ENCODE measurements at places on chromosomes 7 and 10.

DNA sequence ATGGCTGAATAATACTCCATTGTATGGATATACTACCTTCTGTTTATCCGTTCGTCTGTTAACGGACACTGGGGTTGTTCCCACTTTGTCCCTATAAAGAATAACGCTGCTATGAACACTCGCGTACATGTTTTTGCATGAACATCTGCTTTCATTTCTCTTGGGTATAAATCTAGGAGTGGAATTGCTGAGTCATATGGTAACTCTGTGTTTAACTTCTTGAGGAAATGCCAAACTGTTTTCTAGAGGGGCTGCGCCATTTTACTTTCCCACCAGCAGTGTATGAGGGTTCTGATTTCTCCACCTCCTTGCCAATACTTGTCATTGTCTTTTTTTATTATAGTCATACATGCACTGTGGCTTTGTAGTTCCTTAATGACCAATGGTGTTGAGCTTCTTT lies 20.6 kb upstream of the RASSF4 start:
- DNase-seq, result no peak

DNA sequence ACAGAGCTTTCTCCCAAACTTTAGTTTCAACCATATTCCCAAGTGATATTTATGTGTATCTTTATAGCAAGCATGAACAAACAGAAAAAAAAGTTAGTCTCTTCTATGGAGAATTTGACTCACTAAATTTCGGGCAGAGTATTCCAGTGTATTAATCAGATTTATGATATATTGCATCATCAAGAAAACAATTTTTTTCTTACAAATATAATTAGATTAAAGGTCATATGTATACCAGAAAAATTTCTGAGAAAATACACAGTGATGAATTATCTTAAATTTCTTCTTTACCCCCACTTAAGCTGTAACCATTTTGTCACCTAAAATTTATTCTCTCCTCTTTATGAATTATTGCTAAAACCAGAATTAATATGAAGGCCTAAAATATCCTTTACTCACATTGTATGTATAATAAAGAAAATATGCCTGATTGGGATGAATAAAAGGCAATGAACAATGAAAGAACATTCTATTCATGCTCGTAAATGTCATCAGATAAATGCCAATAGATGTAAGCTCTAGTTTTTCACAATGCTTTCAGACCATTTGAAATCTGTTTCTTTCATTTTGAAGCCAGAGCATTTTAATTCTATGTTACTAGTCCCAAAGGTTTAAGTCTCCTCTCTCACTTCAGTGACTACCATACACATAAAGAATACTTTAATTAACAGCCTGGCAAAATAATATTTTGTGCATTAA lies 192.1 kb downstream of the HGF start:
- no peak for DNase-seq

DNA sequence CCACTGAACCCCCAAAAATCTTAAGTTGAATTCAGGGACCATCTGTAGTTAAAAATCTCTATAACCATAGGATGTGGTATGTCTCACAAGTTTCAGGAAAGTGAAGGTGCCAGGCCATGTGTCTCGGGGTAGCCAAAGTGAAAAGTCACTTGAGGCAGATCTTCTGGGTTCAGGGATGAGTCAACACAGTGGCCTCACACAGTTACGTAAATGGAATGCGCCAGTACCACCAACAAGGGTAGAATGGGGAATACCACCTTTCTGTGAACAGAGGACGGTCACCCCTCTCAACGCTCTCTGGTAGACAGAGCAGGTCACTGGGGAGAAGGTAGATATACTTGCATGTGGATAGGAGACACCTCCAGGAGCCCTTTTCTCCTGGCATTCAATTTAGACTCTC lies 71.4 kb downstream of the ELMO1 start:
- no peak for DNase-seq

DNA sequence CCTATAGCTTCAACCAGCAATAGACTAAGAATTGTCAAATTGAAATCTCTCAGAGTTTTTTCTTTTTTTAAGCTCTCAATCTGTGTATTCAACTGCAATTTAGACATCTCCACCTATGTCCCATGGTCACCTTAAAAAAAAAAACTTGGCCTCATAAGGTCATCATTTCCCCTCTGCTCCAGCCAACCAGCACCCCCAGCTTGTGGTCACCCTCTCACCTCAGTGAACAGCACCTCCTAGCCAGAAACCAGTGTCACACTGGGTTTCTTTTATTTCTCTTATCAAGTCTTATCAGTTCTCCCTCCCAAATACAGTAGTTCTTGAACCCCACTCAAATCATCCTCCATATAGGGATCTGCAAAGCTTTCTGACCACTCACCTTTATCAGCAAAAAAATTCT lies 4.0 kb downstream of the ITGB1 start:
- DNase-seq, result no peak

- no peak for DNase-seq
These were observed 53.5 kb upstream of the FRMD4A start for GRCh38 chr10:14384116-14384730.

- DNase-seq, result no peak
These were observed 44.5 kb upstream of the TRIM8 start for GRCh38 chr10:102599565-102600327.

- no peak for DNase-seq
These were observed 353.9 kb downstream of the PAXIP1 start for GRCh38 chr7:154649015-154649414.

DNA sequence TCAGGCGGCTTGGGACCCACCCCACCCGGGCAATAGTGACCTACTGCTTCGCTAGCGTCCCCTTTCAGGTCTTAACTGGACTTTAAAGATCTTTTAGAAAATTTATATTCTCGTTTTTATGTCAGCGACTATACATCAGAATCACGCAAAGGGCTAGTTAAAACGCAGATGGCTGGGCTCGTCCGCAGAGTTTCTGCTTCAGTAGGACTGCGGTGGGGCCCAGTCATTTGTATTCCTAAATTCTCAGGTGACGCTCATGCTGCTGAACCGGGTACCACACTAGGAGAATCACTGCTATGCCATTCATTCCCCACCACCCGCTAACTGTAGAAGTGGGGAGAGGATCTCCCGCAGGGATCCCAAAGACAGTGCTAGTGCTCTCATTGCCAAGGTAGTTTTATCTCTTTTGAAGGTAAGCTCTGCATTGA lies 12.0 kb upstream of the SP8 start:
- no peak for DNase-seq

DNA sequence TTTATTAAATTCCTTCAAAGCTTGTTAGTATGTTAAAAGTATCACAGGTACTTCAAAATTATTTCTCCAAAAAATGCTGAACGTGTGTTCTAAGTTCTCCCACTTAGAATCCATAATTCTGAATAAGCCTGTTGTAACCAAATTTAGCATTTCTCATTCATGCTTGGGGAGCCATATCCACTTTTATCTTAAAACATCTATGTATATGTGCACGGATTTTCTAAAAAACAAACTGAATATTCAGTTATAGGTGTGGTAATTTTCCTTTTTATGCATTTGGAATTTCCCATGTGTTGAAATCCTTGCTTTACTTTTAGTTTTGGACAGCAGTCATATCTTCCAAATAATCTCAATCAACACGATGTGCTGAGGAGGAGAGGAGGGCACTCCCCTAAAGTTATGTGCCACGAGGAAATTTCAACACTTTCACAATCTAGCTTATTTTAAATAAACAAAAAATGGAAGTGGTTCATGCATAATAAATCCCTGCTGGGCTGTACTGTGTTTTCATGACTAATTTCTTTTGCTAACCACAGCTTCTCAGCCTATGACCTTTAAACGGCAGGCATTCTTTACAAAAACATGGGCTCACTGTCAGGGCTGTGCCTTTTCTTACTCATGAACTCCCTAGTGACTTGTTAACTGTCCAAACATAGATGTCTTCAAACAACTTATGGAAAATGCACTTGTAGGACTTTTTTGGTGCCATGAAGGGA lies 380.3 kb upstream of the SEMA3C start:
- no peak for DNase-seq

- DNase-seq, result no peak
These were observed 140.3 kb upstream of the LAMB4 start for GRCh38 chr7:108270385-108271015.

DNA sequence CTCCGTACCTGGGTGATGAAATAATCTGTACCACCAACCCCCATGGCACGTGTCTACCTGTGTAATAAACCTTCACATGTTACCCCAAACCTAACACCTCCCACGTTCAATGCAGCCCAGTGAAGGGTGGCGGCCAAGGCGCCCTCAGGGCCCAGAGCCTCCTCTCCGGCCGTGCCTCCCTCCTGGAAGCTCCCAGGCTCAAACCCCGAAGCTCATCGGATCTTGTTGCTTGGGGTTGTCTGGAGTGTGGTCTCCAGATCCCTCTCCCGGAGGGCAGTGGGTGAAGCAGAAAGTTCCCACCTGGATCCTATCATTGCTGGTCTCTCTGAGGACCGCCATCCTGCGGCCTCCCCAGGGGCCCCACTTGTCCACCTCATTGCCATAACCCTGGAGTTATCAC lies 9.4 kb upstream of the KNDC1 start:
- DNase-seq, result no peak

DNA sequence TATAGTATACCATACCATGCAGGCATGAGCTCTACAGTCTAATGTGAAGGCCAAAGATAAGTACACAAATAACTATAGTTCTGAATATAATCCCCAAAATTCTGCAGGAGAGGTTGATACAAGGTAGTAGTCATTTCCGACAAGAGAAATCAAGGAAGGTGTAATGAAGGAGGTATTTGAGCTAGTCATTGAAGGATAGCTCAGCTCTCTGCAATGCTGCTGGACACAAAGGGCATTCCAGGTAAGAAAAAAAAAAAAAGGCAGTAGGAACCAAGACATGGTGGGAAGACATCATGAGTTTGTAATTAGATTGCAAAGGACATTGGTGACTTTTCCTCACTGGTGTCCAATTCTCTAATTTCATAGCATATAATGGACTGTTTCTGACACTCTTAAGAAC lies 285.3 kb downstream of the AHR start:
- DNase-seq, result no peak

- DNase-seq, result no peak
These were observed 124.3 kb upstream of the WNT16 start for GRCh38 chr7:121204537-121204936.

- DNase-seq, result no peak
These were observed 127.1 kb downstream of the AOAH start for GRCh38 chr7:36597090-36597773.

GRCh38 chr10:21650353-21650752 lies 116.3 kb downstream of the MLLT10 start:
- no peak for DNase-seq

- no peak for DNase-seq
These were observed 36.6 kb downstream of the GOLGA7B start for GRCh38 chr10:97886286-97886685.

- DNase-seq, result no peak
These were observed 4.7 kb downstream of the CRCP start for GRCh38 chr7:66119245-66119850.

- DNase-seq, result no peak
These were observed 134.5 kb downstream of the CPED1 start for GRCh38 chr7:121123032-121123431.

- no peak for DNase-seq
These were observed 5.4 kb upstream of the TNS3 start for GRCh38 chr7:47587351-47587750.

DNA sequence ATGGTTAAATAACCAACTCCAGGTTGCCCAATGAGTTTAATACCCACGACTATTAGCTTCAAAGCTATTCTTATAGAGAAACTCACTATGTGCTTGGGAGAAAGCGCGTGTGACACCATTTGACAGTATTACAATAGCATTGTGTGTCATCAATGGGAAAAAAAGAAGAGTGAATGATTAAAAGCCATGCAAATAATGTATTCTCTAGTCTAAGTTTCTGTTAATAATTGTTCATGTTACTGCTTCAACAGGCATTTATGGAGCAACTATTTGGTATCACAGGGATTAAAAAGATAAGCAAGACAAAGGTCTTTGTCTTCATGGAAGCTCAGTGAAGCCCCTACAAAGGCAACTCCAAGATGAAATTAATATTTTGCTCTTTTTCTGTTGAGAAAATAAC lies 47.2 kb downstream of the CAV1 start:
- DNase-seq, result no peak

GRCh38 chr7:2416063-2416462 lies 12.7 kb downstream of the CHST12 start:
- no peak for DNase-seq

GRCh38 chr10:20855398-20856038 lies 41.6 kb downstream of the NEBL start:
- DNase-seq, result no peak

GRCh38 chr7:46739518-46740234 lies 818.6 kb upstream of the IGFBP3 start:
- DNase-seq, result no peak

GRCh38 chr10:48364659-48365405 lies 58.4 kb downstream of the MAPK8 start:
- DNase-seq, result peak; percentile 5

- no peak for DNase-seq
These were observed 44.8 kb upstream of the GDF10 start for GRCh38 chr10:47255033-47255813.

DNA sequence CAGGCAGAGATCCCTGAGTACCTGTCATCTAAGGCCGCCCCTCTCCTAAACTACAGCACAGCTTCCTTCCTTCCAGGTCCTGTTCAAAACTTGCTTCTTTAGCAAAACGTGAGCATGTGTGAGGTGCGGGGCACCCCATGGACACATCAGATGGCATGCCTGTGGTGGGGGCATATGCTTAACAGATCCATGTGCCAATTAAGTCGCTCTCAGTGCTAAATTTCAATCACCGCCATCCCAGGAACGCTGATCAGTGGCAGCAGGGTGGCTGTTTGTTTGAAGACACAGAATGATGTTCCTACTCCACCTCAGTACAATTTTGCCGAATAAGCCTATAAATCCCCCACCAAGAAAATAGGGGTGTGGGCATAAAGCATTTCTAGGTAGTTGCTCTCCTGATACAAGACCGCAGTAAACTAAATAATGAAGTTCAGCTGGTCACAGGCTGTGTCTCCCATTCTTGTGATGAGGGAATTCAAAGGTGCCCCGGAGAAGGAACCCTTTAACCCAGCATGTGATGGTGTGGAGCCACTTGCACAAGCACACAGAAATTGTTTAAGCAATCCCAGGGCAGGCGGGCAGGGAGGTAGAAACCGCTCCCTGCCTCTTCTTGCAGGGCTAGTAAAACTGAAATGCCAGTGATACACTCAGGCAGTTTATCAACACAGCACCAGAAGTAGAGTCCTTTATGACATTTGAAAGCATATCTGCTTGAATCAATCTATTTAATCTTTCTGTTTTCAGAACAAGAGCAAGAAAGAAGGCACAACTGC lies 205.7 kb downstream of the SORCS1 start:
- DNase-seq, result no peak

DNA sequence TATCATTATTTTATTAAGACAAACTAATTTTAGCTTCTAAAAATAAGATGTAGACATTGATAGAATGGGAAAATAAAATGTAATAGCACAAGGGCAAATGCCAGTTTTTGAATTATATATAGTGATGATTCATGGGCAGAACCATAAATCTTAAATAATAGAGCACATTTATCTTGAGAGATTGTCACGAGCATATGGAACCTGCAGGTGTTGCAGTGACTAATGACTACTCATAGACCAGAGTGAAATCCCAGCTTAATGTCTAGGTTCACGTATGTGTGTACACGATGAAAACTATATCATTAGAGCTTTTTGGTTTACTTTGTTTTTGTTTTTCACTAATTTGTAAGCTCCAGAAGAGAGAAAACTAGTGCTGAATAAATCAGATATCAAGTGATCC lies 150.2 kb upstream of the CACNA2D1 start:
- DNase-seq, result no peak

Measured in tibial nerve (tissue), 4 donors.